ENCODE measurements at places on chromosomes 5 and 9. TPM values are rescaled to one million over a fixed set of nuclear protein-coding genes. Genes with fewer than 3 reads are reported as not detected.

DNA sequence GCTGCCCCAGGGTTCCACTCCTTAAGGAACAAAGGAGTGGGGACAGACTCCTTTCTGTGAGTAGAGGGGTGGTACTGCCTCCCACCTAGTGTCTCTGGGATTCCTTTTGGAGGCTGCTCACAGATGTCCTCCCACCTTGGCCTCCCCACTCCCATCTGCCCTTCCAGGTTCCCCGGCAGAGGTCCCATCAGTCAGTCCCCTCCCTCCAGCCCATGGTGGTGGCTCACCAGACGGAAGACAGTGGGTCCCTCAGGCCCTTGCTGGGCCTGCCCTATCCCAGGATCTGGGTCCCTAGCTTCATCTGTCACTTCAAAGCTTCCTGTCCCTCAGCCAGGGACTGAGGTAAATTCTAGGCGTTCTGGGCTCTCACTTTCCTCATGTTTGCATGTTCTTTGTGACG, 35.6 kb upstream of the NEK6 start:
- H3K36me3 ChIP-seq: no peaks in the 10 kb centered on the region
- peaks cover 22% of the 10 kb centered on the region for H3K4me1 ChIP-seq
- H3K27ac ChIP-seq: no peak overlapping the region
- DNase-seq: no peak
- no peak overlapping the region for H3K4me3 ChIP-seq
- peaks cover 4% of the 10 kb centered on the region for H3K27me3 ChIP-seq

HTR4 gene
- total RNA-seq: not detected

SPAG8 gene
- 1.0 TPM for total RNA-seq

DNA sequence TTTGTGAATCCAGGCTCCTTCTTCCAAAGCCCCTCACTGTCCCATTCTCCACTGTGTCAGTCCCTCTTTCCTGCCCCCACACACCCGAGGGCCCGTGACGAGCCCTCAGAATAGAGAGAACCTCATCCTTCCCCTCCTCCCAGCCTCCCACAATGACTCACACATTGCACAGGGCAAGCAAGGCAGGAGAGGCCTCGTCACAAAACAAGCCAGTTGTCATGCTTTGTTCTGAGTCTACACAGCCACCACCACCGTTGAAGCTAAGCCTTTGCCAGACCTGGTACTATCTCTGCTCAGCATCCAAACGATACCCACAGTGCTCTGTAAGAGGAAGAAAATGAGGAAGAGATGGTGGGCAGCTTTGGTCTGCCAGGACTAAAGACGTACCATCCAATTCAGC, 142.2 kb upstream of the ZNF366 start:
- H3K4me1 ChIP-seq: no peaks in the 10 kb centered on the region
- H3K27me3 ChIP-seq: no peaks in the 10 kb centered on the region
- DNase-seq: no peak
- no peak overlapping the region for H3K27ac ChIP-seq

PLPP7 gene
- 0.35 TPM for total RNA-seq

GRCh38 chr5:122741681-122742080, 33.2 kb upstream of the SNX2 start:
- peaks cover 6% of the 10 kb centered on the region for H3K27me3 ChIP-seq
- H3K36me3 ChIP-seq: no peaks in the 10 kb centered on the region
- peaks cover under 1% of the 10 kb centered on the region for H3K4me1 ChIP-seq

OBP2A gene
- total RNA-seq: not detected
